ENCODE measurements at places on chromosomes 3 and 15. TPM values are rescaled to one million over a fixed set of nuclear protein-coding genes. Genes with fewer than 3 reads are reported as not detected.

The ANKRD63 gene
- total RNA-seq: not detected

The SLC24A5 gene
- not detected for total RNA-seq

DNA sequence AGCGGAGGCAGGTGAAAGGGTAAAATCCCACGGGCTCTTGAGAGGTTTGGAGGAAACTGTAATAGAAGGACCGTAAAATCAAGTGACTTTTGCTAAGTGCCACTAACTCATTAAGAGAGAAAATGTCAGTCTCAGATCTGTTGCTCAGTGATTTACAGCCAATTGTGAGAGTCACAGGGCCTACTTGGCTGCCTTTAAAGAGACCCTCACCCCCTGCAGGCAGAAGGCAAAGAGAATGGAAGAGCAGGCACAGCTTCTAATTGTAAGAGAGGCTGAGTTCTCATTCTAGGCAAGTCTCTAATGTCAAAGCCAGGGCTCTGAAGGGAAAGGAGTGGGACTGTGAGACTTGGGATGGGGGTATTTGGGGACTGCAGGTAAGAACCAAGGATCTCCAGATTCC is 9.3 kb upstream of the SYNM start:
- DNase-seq: no peak
- H3K4me1 ChIP-seq: no peaks in the 10 kb centered on the region
- H3K36me3 ChIP-seq: no peaks in the 10 kb centered on the region
- H3K27me3 ChIP-seq: no peaks in the 10 kb centered on the region
- no peak overlapping the region for H3K4me3 ChIP-seq
- H3K27ac ChIP-seq: no peak overlapping the region

DNA sequence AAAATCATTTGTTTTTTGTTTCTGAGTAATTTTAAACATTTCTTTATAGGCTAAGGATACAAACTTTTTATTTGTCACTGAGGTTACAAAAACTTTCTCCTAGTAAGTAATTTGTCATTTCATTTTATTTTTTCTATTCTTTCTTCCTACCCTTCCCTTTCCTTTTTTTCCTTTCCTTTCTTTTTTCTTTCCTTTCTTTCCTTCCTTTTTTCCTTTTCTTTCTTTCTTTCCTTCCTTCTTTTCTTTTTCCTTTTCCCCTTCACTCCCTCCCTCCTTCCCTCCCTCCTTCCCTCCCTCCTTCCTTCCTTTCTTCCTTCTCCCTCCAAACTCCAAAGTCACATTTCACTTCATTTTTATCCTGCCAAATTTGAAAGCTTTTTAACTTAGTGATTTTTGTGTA is 115.1 kb upstream of the FAN1 start:
- no peaks in the 10 kb centered on the region for H3K4me1 ChIP-seq
- no peak for DNase-seq
- H3K27me3 ChIP-seq: no peaks in the 10 kb centered on the region
- H3K27ac ChIP-seq: no peak overlapping the region
- no peak overlapping the region for H3K4me3 ChIP-seq

DNA sequence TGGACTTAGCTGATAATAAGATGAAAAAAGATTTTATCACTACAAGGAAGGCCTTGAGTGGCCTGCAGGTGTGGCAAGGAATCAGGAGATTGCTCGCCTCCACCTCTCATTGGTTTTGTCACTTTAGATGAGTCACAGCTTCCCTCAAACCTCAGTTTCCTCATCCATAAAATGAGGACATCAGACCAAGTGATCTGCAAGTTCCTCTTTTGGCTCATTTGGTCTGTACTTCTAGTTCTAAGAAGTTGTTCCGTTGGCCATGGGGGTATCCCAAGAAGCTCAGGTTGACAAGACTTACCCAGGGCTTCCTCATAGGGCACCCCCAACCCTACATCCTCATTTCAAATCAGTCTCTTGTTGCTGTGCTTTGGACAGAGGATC is 254.1 kb downstream of the UACA start:
- no peaks in the 10 kb centered on the region for H3K27me3 ChIP-seq
- H3K4me3 ChIP-seq: no peak overlapping the region
- H3K27ac ChIP-seq: no peak overlapping the region
- no peaks in the 10 kb centered on the region for H3K4me1 ChIP-seq
- H3K36me3 ChIP-seq: no peaks in the 10 kb centered on the region
- no peak for DNase-seq

The MINAR1 gene
- total RNA-seq: not detected

DNA sequence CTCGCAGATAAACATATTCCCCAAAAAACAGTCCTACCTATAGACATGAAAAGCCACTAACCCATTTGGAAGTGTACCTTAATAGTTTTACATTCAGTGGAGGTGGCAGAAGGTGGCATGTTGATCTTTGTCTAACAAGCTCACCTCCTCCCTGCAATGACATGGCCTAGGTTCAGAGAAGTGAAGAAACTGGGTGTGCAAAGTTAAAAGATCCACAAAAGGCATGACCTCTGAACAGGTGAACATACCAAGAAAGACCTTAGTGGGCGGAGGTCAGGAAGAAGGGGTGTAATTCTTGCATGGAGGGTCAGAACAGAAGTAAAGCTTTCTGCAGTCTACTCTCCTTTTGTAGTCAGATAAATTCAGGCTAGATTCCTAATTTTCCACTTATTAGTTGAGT is 822 bp downstream of the MRPL3 start:
- no peaks in the 10 kb centered on the region for H3K27me3 ChIP-seq
- no peak for DNase-seq
- no peaks in the 10 kb centered on the region for H3K4me1 ChIP-seq
- peak overlapping the region; percentile 89 for H3K4me3 ChIP-seq
- H3K27ac ChIP-seq: peak overlapping the region; percentile 71
- peaks cover 36% of the 10 kb centered on the region for H3K36me3 ChIP-seq

DNA sequence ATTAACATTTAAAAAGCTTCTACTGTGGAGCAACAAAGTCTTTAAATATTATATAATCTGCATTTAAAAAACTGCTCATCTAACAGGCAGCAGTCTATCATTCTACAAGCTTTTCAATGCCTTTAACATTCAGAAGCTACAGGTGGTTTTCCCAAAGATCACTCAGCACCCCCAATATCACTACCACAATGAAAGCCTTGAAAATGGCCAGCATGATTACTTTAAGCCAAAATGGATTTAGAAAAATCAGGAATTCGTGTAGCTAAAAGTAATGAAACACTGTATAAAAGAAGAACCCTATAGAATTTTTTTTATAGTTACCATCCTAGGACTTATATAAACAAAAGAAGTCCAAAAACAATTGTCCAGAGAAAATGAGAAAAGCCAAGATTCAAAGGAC is 400.4 kb downstream of the TIGIT start:
- H3K27ac ChIP-seq: no peak overlapping the region
- no peak for DNase-seq
- H3K36me3 ChIP-seq: no peaks in the 10 kb centered on the region
- H3K4me3 ChIP-seq: no peak overlapping the region
- H3K27me3 ChIP-seq: no peaks in the 10 kb centered on the region

- no peak for DNase-seq
- no peaks in the 10 kb centered on the region for H3K27me3 ChIP-seq
- no peak overlapping the region for H3K27ac ChIP-seq
- no peaks in the 10 kb centered on the region for H3K36me3 ChIP-seq
These were observed 58.9 kb upstream of the GOLGA8J start for GRCh38 chr15:30023798-30024295.

The CACNA2D3 gene
- total RNA-seq: 0.28 TPM

GRCh38 chr3:60316121-60316797 is 935.0 kb downstream of the FHIT start:
- no peaks in the 10 kb centered on the region for H3K27me3 ChIP-seq
- no peak for DNase-seq
- H3K4me1 ChIP-seq: no peaks in the 10 kb centered on the region
- no peak overlapping the region for H3K27ac ChIP-seq

GRCh38 chr3:23314981-23315762 is 112.0 kb downstream of the UBE2E2 start:
- no peaks in the 10 kb centered on the region for H3K4me1 ChIP-seq
- no peak overlapping the region for H3K27ac ChIP-seq
- H3K27me3 ChIP-seq: no peaks in the 10 kb centered on the region
- no peak for DNase-seq

The CP gene
- 1,086 TPM for total RNA-seq

The CORO2B gene
- total RNA-seq: 0.18 TPM

GRCh38 chr3:142251951-142252350 is 26.6 kb upstream of the GK5 start:
- H3K27ac ChIP-seq: no peak overlapping the region
- H3K4me3 ChIP-seq: no peak overlapping the region
- no peaks in the 10 kb centered on the region for H3K36me3 ChIP-seq
- no peaks in the 10 kb centered on the region for H3K27me3 ChIP-seq

GRCh38 chr3:171044835-171045793 is 18.6 kb upstream of the SLC2A2 start:
- no peaks in the 10 kb centered on the region for H3K27me3 ChIP-seq

The HMCES gene
- total RNA-seq: 18.2 TPM

DNA sequence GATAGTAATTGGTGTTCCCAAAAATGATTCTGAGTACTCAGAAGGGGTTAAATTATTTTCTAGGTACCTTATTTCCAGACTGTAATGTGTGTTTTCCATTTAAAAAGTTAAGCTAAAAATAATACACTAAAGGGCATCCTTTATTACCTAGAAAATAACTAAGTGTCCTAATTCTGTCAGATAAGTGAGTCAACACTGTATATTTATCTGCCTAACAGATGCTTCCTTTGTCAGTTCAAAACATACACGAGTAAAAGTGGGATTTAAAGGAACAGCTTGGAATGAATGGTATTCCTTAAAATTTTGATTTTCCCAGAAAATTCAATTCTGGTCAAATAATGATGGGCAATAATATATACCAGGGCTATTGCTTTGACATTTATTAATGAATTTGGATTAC is 78.3 kb downstream of the ADAMTSL3 start:
- H3K27me3 ChIP-seq: no peaks in the 10 kb centered on the region
- no peaks in the 10 kb centered on the region for H3K4me1 ChIP-seq
- no peak for DNase-seq
- no peaks in the 10 kb centered on the region for H3K36me3 ChIP-seq
- H3K27ac ChIP-seq: no peak overlapping the region

- no peaks in the 10 kb centered on the region for H3K36me3 ChIP-seq
- no peak for DNase-seq
- H3K27me3 ChIP-seq: peaks cover 11% of the 10 kb centered on the region
- peak overlapping the region; percentile 21 for H3K4me3 ChIP-seq
- no peak overlapping the region for H3K27ac ChIP-seq
These were observed 2.7 kb downstream of the ADCY5 start for GRCh38 chr3:123446210-123446609.

DNA sequence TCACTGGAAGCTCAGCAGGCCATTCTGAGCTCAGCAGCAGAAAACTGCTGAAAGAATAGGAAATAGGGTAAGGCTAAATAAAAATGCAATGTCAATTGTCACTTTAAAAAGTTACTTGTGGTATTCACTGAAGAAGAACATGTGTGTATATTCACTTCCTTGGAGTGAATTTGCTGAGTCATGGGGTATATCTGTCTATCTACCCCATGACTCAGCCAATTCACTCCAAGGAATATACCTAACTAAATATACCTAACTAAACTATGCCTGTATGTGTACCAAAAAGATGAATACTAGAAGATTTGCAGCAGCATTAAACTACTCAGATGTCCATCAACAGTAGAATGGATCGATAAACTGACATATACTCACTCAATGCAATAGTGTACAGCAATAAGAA is 69.5 kb upstream of the KCNAB1 start:
- no peaks in the 10 kb centered on the region for H3K36me3 ChIP-seq
- H3K4me1 ChIP-seq: no peaks in the 10 kb centered on the region
- no peaks in the 10 kb centered on the region for H3K27me3 ChIP-seq
- no peak overlapping the region for H3K4me3 ChIP-seq
- no peak overlapping the region for H3K27ac ChIP-seq

The GP5 gene
- total RNA-seq: 0.23 TPM

DNA sequence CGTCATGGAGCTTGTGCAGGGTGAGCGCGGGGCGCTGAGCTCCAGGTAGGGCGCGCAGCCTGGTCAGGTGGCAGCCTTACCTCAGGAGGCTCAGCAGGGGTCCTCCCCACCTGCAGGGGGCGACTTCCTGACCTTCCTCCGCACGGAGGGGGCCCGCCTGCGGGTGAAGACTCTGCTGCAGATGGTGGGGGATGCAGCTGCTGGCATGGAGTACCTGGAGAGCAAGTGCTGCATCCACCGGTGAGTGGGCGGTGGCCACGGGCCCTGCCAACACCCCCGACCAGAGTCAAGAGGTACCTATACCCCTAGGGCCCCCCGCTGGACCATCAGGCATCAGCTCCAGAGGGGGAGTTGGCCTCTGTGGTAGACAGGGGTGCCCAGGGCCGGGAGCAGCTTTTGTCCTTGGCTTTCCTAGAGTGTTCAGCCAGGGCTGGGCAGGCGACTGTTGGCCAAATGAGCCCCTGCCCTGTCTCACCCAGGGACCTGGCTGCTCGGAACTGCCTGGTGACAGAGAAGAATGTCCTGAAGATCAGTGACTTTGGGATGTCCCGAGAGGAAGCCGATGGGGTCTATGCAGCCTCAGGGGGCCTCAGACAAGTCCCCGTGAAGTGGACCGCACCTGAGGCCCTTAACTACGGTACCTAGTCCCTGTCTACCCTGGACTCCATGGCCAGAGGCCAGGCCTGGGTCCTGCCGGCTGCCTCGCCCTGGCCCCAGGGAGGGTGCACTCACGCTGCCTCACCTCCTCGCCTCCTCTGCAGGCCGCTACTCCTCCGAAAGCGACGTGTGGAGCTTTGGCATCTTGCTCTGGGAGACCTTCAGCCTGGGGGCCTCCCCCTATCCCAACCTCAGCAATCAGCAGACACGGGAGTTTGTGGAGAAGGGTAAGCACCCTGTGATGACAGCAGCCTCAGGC is 9.1 kb downstream of the FES start:
- H3K4me1 ChIP-seq: no peaks in the 10 kb centered on the region
- peaks cover 10% of the 10 kb centered on the region for H3K36me3 ChIP-seq
- no peak overlapping the region for H3K4me3 ChIP-seq
- H3K27me3 ChIP-seq: no peaks in the 10 kb centered on the region
- DNase-seq: peak; percentile 15
- no peak overlapping the region for H3K27ac ChIP-seq

The PLCH1 gene
- 0.16 TPM for total RNA-seq

DNA sequence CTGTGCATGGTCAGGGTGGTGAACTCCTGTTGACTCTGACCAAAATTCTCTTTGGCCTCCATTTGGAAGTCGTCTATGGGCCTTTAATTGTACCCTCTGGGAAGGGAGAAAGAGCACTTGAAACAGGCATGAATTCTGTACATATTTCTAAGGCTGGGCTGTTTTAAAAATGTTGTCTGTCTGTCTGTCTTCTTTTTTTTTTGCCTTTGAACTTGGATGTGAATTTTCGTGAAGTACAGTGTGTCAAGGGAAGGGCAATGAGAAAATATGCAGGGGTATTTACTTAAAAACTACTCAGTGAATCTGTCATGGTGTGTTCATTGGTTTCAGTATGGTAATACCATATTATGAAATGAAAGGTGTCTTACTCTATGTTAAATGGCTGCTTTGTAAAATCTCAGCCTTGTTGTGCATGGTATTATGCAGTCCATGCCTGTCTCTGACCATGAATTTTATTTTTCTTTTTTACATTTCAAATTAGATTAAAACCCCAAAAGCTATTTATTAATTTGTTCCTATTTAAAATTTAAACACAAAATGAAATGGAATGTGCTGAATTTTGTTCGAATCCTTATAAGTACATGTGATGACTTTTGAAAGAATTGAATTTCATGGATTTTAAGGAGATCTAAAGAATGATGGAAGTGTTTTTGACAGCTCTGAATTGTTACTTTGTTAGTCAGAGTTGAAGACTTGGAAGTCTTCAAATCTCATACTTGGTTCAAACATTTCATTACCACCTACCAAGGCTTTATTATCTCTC is 51.1 kb downstream of the RARB start:
- no peak for DNase-seq
- no peak overlapping the region for H3K27ac ChIP-seq
- no peaks in the 10 kb centered on the region for H3K27me3 ChIP-seq
- H3K4me1 ChIP-seq: no peaks in the 10 kb centered on the region
- no peak overlapping the region for H3K4me3 ChIP-seq

All from right lobe of liver (tissue), 6 donors.